SIG-M5 (cell line): ENCODE measurements at places on chromosomes 13 and 19.
A peak's percentile ranks its signal among the peaks of the same experiment; 100 is the strongest.

DNA sequence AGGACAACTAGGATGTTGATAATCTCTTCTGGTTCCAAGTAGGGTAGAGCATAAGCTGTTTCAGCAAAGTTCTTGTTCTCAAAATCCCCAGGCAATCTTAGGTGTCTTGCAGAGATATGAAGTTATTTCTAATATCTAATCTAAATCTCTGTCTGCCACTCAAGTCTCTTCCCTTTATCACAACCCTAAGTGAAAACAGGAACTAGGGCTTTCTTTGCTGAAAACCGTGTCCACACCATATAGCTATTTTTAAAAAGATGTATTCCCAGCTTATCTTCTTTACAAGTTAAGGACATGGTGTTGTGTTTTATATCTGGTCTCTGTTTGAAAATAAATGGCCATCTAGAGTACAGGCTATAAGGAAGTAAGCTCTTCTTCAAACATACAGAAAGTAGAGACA lies 11.3 kb upstream of the RNASEH2B start:
- no peak for DNase-seq

DNA sequence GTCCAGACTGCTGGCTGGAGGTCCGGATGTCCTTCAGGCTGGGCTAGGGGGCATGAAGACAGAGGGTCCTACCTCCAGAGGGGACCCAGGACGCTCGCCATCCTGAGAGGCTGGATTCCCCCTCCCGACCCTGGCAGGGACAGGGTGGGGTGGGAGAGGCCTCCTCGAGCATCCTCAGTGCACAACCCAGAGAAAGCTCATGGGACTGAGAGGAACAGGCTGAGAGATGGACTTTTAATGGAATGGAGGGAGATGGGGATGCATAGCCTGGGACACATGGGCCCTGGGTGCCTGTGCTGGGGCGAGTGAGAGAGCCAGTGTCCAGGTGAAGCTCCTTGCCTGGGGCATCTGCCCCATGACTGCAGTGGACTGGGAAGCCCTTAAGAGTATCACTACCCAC lies 3.1 kb downstream of the ACTL9 start:
- DNase-seq, result no peak

DNA sequence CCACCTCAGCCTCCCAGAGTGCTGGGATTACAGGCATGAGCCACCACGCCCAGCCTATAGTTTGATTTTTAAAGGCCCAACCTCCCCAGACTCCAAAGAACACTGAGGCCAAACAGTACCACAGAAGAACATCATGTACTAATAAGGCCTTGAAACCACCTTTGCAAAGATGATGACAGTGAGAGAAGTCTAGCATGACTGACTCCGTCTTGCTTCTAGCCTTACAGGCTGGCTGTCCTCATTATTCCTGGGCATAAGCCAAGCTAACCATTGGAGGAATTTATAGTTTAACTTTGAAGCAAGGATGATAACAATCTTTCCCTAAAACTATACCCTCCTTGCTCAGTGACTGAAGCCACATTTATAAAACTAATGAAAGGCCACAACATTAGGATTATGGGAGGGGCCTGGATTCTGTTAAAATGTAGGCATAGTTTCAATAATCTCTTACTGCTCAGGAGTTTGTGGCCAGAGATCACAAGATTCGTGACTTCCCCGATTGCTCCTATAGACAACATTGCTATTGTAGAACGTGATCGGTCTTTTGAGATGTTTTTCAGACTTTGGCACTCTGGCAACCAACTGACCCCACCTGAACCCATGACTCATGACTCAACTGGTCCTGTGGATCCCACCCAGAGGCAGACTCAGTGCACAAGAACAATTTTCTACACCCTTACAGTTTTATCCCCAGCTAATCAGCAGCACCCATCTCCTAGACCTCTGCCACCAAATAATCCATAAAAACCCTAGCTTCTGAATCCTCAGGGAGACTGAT lies 17.6 kb downstream of the GPR42 start:
- no peak for DNase-seq

- no peak for DNase-seq
These were observed 618 bp downstream of the THSD8 start for GRCh38 chr19:12802267-12803106.

DNA sequence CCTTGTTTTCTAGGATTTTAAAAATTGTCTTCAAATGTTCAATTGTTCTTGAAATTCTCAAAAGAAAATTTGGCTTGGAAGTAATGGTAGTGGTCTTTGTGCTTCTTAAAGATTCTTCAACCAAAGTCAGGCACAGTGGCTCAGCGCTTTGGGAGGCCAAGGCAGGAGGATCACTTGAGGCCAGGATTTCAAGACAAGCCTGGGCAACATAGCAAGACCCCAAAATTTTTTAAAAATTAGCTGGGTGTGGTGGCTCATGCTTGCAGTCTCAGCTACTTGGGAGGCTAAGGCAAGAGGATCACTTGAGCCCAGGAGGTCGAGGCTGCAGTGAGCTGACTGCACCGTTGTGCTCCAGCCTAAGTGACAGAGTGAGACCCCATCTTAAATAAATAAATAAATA lies 153.5 kb upstream of the ZNF507 start:
- DNase-seq, result no peak

GRCh38 chr13:79815041-79815440 lies 334.1 kb downstream of the NDFIP2 start:
- DNase-seq, result no peak

DNA sequence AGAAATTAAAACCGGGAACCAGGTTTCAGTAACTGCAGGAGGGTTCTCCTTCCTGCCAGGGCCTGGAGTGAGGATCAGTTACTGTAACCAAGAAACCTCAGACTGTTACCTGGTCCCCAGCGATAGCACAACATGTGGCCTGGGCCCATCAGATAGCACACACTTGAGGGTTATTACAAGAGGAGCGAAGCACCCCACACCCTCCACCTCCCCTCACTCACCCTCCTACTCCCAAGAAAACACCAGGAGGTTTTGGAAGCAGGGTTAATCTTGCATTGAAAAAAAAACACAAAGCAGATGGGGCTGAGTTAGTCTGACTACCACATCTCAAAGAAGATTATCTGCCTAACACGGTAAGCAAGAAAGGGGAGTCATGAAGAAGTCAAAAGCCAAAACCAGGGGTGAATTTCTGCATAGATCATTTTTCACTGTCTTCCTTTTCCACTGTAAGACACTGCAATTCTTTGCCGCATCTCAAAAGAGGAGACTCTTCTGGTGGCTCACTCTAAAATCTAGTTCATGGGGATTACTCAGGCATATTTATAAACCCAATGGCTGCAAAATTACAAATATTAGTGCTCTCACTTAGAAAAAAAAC lies 75.9 kb upstream of the DOCK9 start:
- no peak for DNase-seq

- peak; percentile 49 for DNase-seq
These were observed 1.3 kb downstream of the MAN2B1 start for GRCh38 chr19:12665281-12665573.

GRCh38 chr13:80400865-80401426 lies 60.0 kb upstream of the SPRY2 start:
- no peak for DNase-seq

- no peak for DNase-seq
These were observed 257.2 kb downstream of the FOXO1 start for GRCh38 chr13:40409278-40409677.

GRCh38 chr19:42315024-42315423 lies 1.9 kb downstream of the TMEM145 start:
- no peak for DNase-seq

DNA sequence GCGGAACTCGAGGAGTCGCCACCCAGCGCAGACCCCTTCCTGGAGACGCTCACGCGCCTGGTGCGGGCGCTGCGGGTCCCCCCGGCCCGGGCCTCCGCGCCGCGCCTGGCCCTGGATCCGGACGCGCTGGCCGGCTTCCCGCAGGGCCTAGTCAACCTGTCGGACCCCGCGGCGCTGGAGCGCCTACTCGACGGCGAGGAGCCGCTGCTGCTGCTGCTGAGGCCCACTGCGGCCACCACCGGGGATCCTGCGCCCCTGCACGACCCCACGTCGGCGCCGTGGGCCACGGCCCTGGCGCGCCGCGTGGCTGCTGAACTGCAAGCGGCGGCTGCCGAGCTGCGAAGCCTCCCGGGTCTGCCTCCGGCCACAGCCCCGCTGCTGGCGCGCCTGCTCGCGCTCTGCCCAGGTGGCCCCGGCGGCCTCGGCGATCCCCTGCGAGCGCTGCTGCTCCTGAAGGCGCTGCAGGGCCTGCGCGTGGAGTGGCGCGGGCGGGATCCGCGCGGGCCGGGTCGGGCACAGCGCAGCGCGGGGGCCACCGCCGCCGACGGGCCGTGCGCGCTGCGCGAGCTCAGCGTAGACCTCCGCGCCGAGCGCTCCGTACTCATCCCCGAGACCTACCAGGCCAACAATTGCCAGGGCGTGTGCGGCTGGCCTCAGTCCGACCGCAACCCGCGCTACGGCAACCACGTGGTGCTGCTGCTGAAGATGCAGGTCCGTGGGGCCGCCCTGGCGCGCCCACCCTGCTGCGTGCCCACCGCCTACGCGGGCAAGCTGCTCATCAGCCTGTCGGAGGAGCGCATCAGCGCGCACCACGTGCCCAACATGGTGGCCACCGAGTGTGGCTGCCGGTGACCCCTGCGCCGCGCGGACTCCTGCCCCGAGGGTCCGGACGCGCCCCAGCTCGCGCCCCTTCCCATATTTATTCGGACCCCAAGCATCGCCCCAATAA lies 2.3 kb downstream of the AMH start:
- DNase-seq, result no peak

DNA sequence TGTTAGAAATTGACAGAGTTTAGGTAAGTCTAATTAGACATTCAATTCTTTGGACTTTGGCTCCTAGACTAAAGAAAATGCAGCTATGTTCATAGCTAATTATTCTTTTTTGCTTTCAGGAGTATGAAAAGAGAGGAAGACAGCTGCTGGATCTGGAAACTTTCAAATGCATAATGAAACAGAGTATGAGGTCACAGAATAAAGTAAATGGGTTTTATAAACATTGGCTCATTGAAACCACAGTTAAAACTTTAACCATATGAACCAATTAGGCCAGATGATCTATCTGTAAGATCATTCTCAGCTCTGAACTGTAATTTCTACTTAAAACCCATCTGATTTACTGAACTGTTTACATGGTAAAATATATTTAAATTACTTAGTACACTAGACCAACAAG lies 82.7 kb downstream of the TEX26 start:
- DNase-seq, result no peak

DNA sequence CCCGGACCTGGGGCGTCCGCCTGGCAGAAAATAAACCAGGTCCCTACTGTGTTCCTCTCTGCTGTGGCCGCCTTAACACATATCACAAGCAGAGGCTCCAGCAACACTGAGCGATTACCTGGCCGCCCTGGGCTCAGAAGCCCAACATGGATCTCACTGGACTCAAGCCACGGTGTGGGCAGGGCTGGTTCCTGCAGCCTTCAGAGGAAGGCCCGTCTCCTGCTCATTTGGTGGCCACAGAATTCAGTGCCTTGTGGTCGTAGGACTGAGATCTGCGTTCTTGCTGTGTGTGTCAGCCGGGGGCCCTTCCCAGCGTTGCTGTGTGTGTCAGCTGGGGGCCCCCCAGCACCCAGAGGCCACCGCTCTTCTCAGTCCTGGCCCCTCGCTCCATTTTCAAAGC lies 30.2 kb downstream of the C2CD4C start:
- no peak for DNase-seq

DNA sequence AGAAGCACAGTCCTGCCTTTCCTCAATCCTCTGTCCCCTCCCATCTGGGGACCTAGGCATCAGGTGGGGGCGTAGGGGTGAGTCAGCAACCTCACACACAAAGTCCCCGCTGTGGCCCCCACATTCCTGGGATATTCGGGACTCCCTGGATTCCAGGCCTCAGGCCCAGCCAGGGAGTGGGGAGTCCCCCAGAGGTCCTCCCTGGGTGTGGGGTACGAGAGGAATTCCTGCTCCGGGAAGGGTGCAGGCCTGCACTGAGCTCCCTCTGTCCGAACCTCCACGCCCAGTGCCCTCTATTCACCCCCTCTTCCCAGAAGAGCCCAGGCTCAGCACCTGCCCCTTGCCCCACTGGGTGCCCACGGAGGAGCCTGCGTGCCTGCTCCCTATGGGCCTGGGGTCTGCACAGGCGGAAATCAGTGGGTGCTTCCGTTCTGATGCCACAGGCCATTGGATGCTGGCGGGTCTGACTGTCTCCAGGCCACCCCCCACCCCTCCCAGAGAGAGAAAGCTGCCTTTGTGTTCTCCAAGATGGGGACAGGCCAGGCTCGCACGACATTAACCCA lies 3.4 kb downstream of the CADM4 start:
- no peak for DNase-seq

DNA sequence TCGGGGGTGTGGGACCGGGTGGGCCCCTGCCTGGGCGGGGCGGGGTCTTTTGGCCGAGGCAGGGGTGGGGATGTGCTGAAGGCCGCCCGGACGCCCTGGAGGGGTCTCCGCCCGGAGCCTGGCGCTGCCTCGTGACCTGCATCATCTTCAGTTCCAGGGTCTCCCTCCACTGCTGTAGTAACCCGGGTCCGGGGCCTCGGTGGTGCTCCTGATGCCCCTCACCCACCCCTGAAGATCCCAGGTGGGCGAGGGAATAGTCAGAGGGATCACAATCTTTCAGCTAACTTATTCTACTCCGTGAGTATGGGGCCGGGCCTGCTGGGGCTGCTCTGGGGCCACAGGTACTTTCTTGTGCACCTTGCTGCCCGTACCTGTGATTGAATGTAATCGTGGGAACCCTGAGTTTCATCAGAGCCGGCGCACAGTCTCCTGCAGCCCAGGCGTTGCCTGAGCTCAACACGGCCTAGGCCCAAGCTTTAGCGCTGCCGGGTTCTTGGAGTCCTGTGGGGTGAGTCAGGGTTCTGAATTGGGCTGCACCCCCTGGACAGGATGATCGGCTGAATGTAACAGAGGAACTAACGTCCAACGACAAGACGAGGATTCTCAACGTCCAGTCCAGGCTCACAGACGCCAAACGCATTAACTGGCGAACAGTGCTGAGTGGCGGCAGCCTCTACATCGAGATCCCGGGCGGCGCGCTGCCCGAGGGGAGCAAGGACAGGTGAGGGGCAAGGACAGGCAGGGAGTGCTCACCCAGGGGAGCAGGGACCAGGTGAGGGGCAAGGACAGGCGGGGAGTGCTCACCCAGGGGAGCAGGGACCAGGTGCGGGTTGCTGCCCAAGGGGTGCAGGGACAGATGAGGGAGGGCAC lies 10.5 kb downstream of the PEAK3 start:
- DNase-seq, result no peak
